ENCODE measurements at places on chromosomes 2 and 18.

GRCh38 chr2:2649109-2650072 lies 318.3 kb upstream of the MYT1L start:
- no peaks in the 10 kb centered on the region for H3K36me3 ChIP-seq
- H3K4me3 ChIP-seq = no peak overlapping the region
- DNase-seq = no peak
- H3K27ac ChIP-seq = no peak overlapping the region
- no peaks in the 10 kb centered on the region for H3K27me3 ChIP-seq

GRCh38 chr2:54298514-54298913 lies 42.5 kb upstream of the TSPYL6 start:
- no peak overlapping the region for H3K4me3 ChIP-seq
- H3K27ac ChIP-seq = no peak overlapping the region
- H3K27me3 ChIP-seq = no peaks in the 10 kb centered on the region
- DNase-seq = no peak

- no peaks in the 10 kb centered on the region for H3K36me3 ChIP-seq
- DNase-seq = no peak
- no peak overlapping the region for H3K4me3 ChIP-seq
- no peaks in the 10 kb centered on the region for H3K4me1 ChIP-seq
- no peak overlapping the region for H3K27ac ChIP-seq
Measured at GRCh38 chr2:124163840-124164239, 138.8 kb downstream of the CNTNAP5 start.

- no peak overlapping the region for H3K4me3 ChIP-seq
- no peaks in the 10 kb centered on the region for H3K27me3 ChIP-seq
- H3K4me1 ChIP-seq = no peaks in the 10 kb centered on the region
- DNase-seq = no peak
- no peaks in the 10 kb centered on the region for H3K36me3 ChIP-seq
Measured at GRCh38 chr18:43587538-43588153, 310.4 kb upstream of the SYT4 start.

DNA sequence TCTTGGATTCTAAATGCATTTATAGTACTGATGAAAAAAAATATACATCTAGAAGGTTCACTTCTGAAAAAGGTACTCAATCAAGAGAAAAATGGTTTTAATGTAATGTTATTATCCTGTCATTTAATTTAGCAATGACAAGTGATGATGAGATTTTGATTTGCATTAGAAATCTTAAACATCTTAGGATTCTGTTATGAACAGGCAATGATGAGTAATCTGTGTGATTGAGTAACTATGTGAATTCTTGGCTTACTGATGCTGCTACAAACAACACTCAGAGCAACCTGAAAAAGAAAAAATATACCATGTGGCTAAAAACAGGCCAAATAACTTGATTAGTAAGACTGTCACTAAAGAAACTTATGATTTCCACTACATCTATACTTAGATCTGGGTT lies 30.1 kb downstream of the RBKS start:
- DNase-seq = no peak
- H3K27me3 ChIP-seq = no peaks in the 10 kb centered on the region

DNA sequence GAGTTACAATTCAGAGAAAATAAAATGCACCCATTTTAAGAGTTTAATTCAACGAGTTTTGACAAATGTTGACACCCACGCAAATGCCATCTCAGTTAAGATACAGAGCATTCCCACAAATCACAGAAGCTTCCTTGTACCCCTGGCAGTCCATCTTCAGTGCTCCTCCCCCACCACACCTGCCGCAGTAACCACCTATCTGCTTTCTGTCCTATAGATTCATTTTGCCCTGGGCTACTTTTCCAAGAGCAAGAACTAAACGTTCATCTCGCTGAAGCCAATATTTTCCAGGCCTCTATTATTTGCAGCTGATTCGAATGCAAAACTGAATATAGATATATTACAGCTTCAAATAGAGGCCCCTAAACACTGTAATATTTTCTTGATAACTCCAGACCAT lies 13.4 kb upstream of the HPCAL1 start:
- no peaks in the 10 kb centered on the region for H3K27me3 ChIP-seq
- DNase-seq = no peak
- H3K4me3 ChIP-seq = no peak overlapping the region
- no peaks in the 10 kb centered on the region for H3K36me3 ChIP-seq
- no peak overlapping the region for H3K27ac ChIP-seq

GRCh38 chr18:33928231-33928630 lies 296.5 kb downstream of the NOL4 start:
- no peak overlapping the region for H3K4me3 ChIP-seq
- no peak for DNase-seq
- no peaks in the 10 kb centered on the region for H3K4me1 ChIP-seq
- H3K36me3 ChIP-seq = no peaks in the 10 kb centered on the region
- H3K27ac ChIP-seq = no peak overlapping the region

Data from H1 (cell line).